ENCODE measurements at places on chromosomes 4 and X. TPM values are rescaled to one million over a fixed set of nuclear protein-coding genes. Genes with fewer than 3 reads are reported as not detected.

RNF128 gene
- total RNA-seq: not detected

ZBED1 gene
- total RNA-seq: 34.1 TPM

ZGRF1 gene
- 5.2 TPM for total RNA-seq

MAGEB17 gene
- total RNA-seq: not detected

MAGED4 gene
- 5.9 TPM for total RNA-seq

RHOXF2 gene
- not detected for total RNA-seq

ADAMTS3 gene
- 6.2 TPM for total RNA-seq

SULT1B1 gene
- 7.5 TPM for total RNA-seq

BRS3 gene
- total RNA-seq: not detected

ADAD1 gene
- total RNA-seq: not detected

SYTL5 gene
- 0.09 TPM for total RNA-seq

LRIT3 gene
- 0.09 TPM for total RNA-seq

BRCC3 gene
- total RNA-seq: 15.2 TPM

LRP2BP gene
- total RNA-seq: 0.86 TPM

RNF150 gene
- 23.6 TPM for total RNA-seq

CXCL3 gene
- 3.9 TPM for total RNA-seq

PDLIM3 gene
- total RNA-seq: 540 TPM

PLAC8 gene
- total RNA-seq: 4.6 TPM
